CD4-positive, alpha-beta T cell treated with Interleukin-4 for 4 hours (primary cell): ENCODE measurements at places on chromosomes 5 and 9.

- DNase-seq, result no peak
These were observed at the start of gene CRHBP for GRCh38 chr5:76952795-76953536. Gene CRHBP, plus strand, starts transcription at chr5:76953045. Its CDS starts 90 bp downstream, at chr5:76953135.

GRCh38 chr5:41891066-41891707 lies 13.0 kb upstream of the RIMOC1 start:
- no peak for DNase-seq

GRCh38 chr5:135053989-135054388 lies 20.0 kb upstream of the PITX1 start:
- no peak for DNase-seq

DNA sequence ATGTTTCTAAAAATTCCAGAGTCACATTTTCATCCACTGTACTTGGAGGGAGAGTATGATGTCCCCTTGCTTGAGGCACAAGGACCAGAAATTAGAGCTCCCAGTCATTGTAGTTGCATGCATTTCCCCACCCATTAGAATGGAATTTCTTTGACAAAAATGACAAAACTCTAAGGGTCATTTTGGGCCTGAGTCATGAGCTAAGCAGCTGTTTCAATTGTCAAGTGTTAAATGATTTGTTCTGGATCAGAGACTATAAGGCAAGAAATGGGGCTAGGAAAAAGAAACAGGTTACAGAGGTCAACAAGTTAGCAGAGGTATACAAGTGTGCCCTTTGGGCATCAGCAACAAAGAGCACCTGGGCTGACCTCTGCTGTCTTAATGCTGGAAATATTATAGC lies 131.2 kb upstream of the IQGAP2 start:
- DNase-seq, result no peak

DNA sequence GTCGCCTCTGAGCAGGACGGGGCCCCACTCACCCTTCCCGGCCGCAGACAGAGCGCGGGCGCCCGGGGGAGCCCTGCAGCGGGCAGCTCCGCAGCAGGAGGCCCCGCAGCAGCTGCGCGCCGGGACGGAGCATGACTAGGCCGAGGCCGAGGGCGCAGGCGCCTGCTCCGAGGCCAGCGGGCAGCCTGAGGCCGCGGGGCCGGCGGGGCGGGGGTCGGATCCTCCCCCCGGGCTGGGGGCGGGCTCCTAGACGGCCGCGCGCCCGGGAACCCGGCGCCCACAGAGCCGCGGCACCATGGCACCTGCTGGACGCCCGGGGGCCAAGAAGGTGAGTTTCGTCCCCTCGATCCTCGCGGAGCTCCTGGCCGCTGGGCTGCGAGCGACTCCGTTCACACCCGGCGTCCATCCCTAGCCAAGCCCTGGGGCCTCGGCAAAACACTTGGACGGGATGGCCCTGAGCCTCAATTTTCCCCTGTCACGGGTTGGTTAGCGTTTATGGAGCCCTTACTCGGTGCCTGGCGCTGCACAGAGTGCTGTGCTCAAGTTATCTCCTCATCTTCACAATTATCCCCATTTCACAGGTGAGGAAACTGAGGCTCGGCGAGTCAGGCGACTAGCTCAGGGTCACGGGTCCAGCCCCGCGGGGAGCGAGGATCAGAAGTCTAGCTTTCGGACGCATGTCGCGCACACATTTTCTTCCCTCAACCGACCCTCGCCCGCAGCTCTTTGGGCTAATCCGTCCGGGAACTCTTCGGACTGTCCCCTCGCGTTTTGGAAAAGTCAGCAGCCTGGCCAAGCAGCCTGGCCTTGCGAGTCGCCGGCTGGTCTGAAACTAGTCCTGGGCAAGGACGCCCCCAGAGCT lies at the start of the genes BHMT2 and DMGDH:
TSS of gene BHMT2 (plus strand) at position 280 of the 862 bp plus-strand sequence. CDS start at position 296, 16 bp downstream.
TSS of gene DMGDH (minus strand) at position 187 of the 862 bp plus-strand sequence. CDS start at position 133, 54 bp downstream.
- no peak for DNase-seq

DNA sequence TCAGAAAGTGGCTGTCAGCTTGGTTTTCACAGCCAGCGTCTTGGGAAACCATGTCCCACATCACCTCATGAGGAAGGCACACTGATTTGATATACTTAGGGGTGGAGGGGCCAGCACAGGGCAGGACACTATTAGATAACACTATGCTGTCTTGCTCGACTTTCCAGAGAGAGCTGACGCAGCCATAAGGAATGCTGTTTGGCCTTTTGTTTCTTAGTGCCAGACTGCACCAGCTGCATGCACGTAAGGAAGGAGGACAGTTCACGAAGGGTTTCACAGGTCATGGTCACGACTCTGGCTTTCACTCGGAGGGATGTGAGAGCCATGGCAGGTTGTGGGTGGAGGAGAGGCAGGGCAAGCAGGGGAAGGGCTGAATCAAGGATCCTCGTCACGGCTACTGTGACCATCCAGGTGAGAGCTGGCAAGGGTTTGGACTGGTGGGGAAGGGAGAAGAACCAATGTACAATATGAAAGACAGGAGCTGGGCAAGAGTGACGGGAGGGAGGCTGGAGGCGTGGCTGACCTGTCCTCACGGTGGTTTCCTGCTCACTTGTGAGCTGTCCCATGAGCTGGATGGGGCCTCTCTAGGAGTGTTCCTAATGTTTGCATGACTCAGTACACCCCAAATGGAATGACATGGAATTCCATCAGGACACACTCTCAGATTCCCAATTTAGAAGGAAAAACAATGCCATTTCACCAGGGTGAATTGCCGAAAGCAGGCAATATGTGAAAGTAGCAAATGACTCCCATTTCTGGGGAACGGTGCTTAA lies 61.7 kb downstream of the OTULIN start:
- DNase-seq, result no peak

DNA sequence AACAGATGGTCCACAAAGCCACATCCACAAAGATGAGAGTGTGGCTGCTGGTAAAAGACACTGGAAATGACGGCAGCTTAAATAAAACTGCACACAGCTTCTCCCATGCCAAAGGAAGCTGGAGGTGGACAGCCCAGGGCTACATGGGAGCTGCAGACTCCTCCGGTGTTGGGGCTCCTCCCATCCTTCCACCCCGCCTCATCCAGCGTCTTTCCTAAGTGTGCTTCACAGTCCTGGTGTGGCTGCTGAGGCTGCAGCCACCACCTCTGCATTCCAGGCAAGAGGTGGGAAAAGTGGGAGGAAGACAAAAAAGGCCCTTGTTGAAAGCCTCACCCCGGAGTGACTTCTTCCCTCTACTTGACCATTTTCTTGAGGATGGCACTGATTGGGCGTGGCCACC lies 37.0 kb upstream of the IRX4 start:
- no peak for DNase-seq

DNA sequence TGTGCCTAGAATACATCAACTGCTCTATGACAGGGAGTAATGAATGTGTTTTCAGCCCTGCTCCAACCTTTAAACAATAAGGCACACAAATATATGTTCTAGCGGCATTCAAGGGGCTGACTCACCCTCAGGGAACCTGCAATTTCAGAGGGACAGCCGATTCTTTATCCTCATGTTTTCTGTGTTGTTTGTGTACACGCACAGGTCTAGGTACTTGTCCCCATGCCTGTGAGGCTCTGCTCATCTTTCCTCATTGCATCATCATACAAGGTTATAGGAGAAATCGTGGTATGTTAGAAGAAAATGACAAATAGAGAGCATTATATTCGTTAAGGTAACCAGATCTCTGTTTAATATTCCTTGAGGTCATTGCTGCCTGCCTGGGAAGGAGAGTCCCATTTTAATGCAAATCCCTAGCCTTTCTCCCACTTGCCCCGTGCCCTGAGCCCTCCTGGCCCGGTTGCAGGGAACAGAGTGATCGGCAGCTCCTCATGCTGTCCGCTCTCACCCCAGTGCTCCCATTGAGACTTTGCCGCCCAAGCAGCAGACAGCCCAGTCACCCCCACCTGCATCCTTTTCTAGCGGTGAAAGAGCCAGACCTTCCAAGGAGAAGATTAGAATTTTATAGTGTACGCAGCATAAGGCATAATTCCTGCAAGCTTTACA lies 14.6 kb downstream of the MAP1B start:
- DNase-seq, result no peak

- no peak for DNase-seq
These were observed 221.7 kb downstream of the FANCC start for GRCh38 chr9:95095641-95096355.

- DNase-seq, result no peak
These were observed 45.6 kb upstream of the EGFL7 start for GRCh38 chr9:136616948-136617695.

DNA sequence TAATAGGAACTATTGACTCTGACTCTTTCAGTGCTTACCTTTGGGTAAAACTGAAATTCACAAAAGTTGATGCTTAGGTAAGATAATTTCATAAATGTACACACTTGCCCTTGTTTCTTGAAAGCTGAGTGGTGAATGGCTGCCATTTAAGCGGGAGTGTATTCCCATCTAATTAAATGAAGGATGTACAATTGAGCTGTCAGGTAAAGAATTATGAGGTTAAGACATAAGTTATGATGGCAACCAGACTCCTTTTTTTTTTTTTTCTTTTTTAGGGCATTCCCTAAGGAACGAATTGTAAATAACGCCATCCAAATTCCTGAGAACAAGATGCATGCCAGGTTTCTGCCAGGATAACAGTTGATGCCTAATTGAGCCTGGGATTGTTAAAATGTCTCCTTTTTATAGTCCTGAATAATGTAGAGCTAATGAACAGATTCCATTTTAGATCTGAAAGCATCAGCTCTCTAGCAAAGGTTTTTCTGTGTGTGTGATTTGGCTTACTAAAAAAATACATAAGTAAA lies 199.7 kb downstream of the ISL1 start:
- no peak for DNase-seq

DNA sequence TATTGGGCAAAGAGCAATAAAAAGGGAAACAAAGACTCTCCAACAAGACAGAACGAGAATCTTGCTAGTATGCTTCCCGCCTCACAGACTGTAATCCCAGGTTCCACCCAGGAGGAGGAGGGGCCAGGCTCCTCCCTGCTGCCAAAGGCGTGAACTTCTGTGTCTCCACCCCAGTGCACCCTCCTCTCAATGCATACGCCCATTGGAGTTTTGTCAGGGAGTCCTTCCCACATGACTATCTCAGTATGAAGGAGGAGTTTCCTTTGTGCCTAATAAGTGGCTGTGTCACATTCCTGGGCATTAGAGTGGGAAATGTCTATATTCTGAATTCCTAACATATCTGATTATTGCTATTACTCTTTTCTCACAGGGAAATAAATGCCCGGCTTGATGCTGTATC lies 106.4 kb upstream of the DHFR start:
- DNase-seq, result no peak

- no peak for DNase-seq
These were observed 23.2 kb upstream of the LRRC14B start for GRCh38 chr5:167982-168660.

DNA sequence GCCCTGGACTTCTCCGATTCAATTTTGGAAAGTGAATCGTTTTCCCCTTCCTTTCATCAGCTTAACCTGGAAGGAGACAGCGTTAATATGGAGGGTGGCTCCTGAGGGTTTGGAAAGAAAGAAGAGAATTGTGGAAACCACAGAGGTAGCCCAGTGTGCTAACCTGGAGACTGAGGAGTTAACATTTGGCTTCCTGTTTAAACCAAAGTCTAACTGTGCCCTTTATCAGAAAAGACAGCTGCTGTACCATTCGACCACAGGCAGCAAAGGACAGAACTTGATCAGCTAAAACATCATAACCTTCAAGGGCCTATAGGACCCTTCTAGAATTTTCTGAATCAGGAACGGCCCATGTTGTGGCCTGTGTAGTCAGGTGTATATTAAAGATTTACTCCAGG lies 735 bp downstream of the IDNK start:
- DNase-seq, result peak; percentile 35

- no peak for DNase-seq
These were observed 72.8 kb downstream of the ADAMTS2 start for GRCh38 chr5:179272326-179273072.

DNA sequence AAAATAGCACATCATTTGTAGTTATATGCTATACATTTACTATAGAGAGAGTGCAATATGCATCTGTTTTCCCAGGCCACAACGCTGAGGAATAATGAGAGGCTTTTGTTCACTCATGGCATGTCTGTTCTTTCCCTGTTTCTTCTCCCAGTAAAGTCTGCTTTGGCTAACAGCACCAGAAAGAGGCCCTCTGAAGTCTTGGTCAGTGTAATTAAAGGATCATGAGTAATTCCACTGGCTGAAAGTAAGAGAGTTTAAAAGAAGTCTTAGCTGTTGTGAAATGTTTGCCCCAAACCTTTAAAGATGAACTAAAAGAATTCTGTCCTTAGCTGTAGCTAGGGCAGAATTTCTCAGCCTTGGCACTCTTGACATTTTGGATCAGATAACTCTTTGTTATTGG lies 228.8 kb downstream of the TLE4 start:
- no peak for DNase-seq

DNA sequence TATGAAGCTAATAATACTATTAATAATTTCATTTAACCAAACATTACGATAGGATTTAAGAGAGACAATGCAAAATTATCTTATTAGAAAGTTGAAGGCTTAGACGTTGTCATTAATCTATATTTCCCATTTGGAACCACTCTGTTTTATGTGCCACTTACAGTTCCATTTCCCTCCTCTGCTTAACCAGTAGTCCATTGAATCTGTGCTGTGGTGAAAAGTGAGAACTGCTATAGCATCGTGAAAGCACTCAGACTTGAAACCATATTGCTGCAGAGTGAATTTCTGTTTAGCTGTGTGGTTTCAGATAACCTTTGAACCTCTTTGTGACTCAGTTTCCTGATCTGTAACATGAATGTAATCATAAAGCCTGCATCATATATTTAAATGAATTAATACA lies 2304.5 kb downstream of the MAT2B start:
- DNase-seq, result no peak

DNA sequence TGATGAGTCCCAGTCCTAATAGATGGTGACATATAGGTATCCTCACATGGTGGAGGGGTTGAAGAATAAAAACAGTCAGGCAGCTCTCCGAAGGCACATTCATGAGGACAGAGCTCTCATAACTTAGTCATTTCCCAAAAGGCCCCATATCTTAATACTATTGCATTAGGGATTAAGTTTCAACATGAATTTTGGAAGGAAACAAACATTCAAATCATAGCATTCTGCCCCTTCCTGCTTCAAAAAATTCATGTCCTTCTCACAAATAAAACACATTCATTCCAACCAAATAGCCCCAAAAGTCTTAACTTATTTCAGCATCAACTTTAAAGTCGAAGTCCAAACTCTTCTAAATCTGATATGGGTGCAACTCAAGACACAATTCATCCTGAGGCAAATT lies 277.2 kb upstream of the NR4A3 start:
- no peak for DNase-seq

DNA sequence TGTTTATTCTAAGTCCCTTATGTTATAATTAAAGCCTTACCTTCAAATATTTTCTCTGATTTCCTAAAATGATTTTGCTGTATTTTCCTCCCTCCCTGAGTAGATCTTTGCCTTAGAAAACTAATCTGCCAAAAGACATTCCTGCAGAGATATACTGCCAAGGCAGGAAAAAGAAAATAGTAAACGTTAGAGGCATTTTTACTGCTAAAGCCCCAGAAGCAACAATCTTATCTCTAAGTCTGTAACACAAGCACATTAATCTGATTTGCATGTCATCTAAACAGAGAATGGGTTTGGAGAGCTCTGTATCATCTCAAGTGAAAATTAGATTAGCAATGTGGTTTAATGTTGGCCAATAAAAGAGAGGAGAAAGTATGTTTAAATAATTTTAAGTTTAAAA lies 847.7 kb downstream of the MAT2B start:
- DNase-seq, result no peak
